ENCODE measurements at places on chromosomes 3 and 15. TPM values are rescaled to one million over a fixed set of nuclear protein-coding genes. Genes with fewer than 3 reads are reported as not detected.

DNA sequence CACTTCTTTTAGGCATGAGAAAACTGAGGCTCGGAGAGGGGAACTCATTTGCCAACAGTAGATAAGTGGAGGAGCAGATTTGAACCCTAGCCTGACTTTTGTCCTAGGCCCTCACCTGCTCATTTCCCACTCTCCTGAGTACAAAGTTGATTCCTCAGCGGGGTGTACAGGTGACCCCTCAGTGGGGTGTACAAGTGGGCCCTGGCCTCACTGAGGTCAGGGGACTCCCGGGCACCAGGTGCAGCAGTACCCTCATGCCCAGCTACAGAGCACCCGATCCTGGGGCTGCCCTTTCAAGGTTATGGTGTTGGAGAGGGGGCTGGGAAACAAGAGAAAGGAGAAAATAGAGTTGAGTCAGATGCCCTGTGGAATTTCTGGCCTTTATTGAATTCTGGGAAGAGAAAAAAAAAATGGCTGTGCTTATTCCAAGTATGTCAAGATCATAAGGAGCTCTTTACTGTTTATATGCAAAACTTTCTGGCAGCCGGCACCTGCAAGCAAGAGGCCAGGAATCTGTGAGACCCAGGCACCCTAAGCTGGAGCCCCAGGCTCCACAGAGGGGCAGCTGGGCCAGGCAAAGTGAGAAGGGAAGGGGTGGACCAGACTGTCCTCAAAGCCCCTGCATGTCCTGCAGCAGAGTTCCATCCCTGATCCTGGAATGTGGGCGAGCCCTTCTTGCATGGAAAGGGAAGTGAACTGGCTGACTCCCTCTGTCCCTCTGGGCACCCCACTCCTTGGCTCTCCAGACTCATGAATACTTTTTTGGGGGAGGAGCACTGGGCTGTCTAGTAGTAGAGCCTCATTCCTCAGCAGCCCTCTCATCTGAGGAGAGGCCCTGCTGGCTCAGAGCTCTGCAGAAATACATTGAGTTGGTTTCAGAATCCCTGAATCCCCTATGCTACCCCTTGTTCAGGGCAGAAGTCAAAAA is 43.1 kb downstream of the AMOTL2 start:
- DNase-seq, result peak; percentile 73

DNA sequence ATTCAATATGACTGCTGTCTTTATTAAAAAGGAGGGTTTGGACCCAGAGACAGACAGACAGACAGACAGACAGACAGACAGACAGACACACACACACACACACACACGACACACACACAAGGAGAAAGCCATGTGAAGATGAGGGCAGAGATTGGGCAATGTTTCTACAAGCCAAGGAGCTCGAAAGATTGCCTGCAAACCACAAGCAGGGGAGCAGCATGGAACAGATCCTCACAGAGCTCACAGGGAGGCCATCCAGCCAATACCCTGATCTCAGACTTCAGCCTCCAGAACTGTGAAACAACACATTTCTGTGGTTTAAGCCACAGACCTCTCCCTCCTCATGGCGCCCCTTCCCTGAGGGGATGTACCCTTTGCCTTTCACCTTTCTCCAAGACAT is 35.8 kb upstream of the ABHD2 start:
- no peak for DNase-seq

DNA sequence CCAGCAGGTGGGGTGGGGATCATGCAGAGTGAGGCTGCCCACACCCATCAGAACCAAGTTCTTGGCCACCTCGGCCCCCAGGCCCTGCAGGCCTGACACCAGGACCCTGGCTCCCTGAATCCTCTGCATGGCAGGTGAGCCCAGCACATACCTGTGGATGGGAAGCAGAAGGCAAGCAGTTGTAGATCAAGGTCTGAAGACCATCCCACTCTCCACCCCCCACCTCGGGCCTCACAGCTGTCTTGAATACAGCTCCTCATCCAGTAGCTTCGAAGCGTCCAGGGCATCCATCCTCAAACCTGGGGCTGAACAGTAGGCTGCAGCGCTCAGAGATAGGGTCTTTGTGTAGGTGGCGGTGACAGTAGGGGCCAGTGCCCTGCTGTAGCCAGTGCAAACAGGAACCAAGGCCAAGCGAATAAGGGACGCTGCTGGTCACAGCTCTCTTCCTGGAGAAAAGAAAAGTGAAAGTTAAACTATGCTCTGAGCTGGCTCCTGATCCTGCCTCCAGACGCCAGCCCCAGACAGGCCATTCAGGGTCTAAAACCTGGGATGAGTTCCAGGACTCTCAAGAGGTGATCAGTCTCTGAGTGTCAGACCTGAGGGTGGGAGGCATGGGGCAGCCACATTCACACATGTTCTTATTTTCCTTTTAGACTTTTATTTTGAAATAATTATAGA is at the start of gene UBA7:
Gene UBA7 (minus strand): TSS at position 457 of the 678 bp plus-strand sequence. CDS start 166 bp downstream, at position 291.
- peak; percentile 65 for DNase-seq

GRCh38 chr15:80890341-80891005 is 99.1 kb downstream of the MESD start:
- no peak for DNase-seq

Gene OIP5
- total RNA-seq, result not detected

GRCh38 chr3:9330166-9330703 is 32.6 kb upstream of the THUMPD3 start:
- DNase-seq, result no peak

Gene TPRA1
- total RNA-seq, result 24.0 TPM

DNA sequence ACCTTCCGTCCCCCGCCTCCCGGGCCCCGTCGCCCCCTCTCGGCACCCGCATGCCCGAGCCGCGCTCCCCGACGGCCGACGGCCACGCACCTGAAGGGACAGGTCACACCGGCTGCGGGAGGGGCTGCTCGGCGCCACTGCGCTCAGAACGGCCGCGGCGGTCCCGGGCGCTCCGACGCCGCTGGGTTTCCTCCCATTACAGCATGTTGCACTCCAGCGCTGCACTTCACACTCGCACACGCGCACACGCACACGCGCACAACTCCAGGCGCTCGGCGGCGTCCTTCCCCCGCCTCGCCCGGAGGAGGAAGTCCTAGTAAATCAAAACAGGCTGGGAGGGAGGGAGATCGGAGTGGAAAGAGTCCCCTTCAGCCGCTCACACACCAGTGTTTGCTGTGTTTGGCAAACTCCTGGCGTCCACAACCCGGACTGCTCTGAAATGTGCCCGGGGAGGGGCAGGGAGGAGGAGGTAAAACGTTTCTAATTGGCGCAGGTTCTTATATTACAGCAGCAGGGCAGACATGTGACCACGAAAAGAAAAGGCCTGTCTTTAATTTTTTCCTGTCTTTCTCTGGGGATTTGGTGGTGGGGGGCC is 76.7 kb upstream of the VGLL4 start:
- peak; percentile 75 for DNase-seq

DNA sequence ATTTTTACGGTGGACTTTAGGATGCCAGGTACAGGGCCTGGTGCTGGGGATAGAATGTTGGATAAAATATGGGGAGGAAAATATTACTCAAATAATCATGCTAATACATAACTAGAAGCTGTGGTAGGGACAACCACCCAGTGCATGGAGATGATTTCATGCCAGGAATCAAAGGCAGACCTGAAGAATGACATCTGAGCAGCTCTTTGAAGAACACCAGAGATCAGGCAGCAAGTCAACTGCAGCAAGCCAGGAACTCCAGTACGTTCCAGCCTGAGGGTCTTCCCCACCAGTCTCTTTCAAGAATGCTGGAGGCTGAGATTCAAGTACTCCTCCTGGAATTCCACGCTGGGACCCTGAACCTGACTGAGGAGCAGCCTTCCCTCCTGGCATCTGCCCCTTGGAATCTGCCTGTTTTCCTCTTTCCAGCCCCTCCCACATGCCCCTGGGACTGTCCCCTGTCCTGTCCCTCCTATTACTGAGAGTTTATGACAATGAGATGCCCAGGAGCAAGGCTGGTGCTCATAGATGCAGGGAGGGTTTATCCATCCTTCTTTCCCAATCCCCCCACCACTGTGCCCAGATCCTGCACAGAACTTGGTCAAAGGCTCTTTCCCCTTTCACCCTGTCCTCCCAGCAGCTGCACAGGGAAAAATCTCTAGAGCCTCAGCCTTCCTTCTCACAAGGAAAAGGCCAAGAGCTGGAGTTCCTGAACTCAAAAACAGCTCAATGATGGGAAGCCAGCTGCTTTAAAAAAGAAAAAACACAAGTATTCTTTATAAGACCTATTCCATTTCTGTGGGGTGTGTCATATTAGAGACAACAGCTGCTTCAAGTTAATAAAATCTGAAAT is 68.0 kb downstream of the PDZRN3 start:
- DNase-seq, result no peak

Gene GOLGA8T
- total RNA-seq, result 0.39 TPM

DNA sequence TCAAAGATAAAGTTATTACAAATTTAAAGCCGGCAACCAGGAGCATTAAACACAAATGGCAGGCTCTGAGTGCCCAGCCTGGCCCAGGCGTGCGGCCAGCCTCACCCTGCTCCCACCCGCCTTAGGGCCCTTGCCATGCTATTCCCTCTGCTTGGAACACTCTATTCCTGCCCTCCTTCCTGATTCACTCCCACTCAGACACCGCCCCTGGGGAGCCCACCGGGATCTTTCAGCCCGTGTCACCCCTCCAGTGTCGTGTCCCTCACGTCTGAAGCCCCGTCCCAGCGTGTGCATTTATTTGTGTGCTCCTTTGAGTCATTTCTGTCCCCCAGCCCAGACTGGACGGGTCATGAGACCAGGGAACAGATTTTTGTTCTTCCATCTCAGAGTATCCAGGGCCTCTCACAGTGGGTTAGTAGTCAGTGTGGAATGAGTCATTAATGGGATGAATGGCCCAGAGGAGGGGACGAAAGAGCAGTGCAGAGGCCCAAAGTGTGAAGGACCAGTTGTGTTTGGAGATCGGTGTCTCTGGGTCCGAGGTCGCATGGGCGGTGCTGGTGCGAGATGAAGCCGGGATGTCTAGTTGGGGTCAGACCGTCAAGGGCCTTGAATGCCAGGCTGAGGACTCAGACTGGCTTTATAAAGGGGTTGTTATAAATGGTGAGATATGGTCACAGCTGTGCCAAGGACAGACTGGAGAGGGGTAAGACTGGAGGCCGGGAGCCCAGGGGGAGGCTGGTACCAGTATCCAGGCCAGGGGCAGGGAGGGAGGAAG is 58.9 kb upstream of the SLC6A6 start:
- no peak for DNase-seq

Gene CLDN16
- total RNA-seq, result 0.16 TPM

- DNase-seq, result no peak
These were observed 550.0 kb upstream of the ALCAM start for GRCh38 chr3:104816716-104817115.

GRCh38 chr3:13044496-13045240 is 28.6 kb downstream of the IQSEC1 start:
- DNase-seq, result no peak

Gene SYNPR
- 2.7 TPM for total RNA-seq

- DNase-seq, result peak; percentile 57
These were observed 246.3 kb downstream of the GOLGA6L6 start for GRCh38 chr15:20295238-20295811.

- DNase-seq, result no peak
These were observed 5.5 kb upstream of the VGLL3 start for GRCh38 chr3:86996261-86996955.

Gene ROBO1
- 7.6 TPM for total RNA-seq

GRCh38 chr3:31770822-31771326 is 210.2 kb downstream of the OSBPL10 start:
- no peak for DNase-seq

DNA sequence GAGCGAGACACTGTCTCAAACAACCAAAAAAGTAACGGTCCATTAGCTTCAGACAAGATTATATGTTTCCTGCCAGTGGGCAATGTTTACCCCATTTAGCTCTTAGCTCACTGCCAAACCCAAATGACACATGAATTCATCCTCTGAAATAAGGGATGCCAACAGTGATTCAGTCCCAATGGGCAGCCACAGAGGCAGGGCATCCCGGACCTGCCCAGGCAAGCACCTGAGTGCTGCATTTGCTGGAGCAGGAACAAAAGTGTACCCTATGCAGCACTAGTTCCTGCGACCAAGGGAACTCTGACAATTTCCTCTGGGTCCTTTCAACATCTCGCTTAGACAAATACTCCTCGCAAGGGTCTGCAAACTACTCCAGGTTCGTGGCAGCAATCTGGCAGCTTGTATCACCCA is 8.0 kb downstream of the IP6K2 start:
- no peak for DNase-seq

GRCh38 chr3:118207271-118207670 is 827.4 kb downstream of the IGSF11 start:
- no peak for DNase-seq

- no peak for DNase-seq
These were observed 770.7 kb upstream of the ALCAM start for GRCh38 chr3:104596054-104596453.

Gene RYR3
- total RNA-seq, result 0.11 TPM

Gene CXCR6
- total RNA-seq, result 1.2 TPM

DNA sequence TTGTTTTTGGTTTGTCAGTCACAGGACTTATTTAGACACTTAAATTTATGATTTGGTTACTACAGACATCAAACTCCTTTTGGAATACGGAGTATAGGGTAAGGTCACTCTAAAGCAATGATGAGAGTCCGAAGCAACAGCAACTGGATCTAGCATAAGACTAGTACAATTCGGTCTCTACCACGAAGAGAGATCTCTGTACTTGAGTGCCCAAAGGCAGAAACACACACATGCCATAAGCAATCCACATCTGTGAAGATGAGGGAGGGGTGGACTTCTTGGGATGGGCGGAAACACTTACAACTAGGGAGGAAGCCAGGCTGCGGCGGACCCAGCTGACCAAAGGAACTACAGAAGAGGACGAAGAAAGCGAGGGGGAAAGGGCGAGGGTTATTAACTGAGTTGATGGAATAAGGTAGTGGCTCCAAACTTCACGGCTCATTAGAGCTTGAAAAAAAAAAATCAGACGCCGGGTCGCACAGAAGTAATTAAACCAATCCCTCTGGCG is 595 bp downstream of the DPH6 start:
- peak; percentile 66 for DNase-seq

DNA sequence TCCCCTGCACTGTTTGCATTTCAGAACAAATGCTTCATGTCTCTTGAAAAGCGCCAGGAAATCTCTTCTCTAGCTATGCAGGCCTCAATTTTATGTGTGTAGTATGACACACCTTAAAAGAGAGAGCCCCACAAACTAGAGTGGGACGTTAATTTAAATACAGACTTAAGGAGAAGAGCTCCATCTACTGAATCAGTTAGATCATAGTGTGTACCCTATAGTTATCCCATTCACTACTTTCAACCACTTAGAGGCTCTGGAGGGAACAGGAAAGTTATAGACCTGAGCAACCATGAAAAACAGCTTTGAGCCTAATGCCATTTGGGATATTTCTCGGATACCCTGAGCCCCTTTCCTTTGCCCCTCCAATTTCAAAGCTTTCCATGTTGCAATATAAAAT is 153.7 kb downstream of the TIGIT start:
- no peak for DNase-seq

Gene RRP9
- 6.3 TPM for total RNA-seq

Data from right atrium auricular region (tissue), 2 donors.